Neural progenitor cell (in vitro differentiated cells): ENCODE measurements at places on chromosomes 16 and 17. TPM values are rescaled to one million over a fixed set of nuclear protein-coding genes. Genes with fewer than 3 reads are reported as not detected.

The MT1X gene
- 4.4 TPM in 1 of 2 replicates, not detected in the other for total RNA-seq

DNA sequence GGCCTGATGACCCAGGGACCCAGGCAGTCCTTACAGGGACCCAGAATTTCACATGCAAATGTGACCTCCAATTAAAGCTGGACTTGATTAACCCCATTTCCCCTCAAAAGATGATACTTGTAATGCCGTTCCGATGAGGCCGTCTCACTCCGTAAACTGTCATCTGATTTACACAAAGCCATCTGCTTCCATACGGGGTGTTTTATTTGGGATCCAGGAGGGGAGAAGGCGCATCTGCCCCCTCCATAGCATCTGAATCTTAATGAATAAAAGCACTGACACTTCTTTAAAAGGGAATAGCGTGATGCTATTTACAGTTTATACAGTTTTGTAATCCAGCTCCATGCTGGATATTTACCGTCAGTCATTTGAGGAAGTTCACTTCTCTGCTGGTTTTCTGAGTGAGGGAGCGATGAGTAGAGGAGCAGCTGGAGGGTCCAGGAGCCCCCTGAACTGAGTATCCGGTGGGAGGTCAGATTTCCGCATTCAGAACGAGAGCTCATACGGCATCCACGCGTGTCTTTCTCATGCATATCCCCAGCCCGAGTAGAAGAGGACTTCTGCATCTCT lies 452.7 kb downstream of the WWOX start:
- no peak for DNase-seq
- H3K27ac ChIP-seq, result no peak overlapping the region
- no peaks in the 10 kb centered on the region for H3K36me3 ChIP-seq
- no peaks in the 10 kb centered on the region for H3K27me3 ChIP-seq
- peaks cover 53% of the 10 kb centered on the region for H3K4me1 ChIP-seq
- no peak overlapping the region for H3K4me3 ChIP-seq

- H3K36me3 ChIP-seq, result no peaks in the 10 kb centered on the region
- peaks cover 14% of the 10 kb centered on the region for H3K4me1 ChIP-seq
- H3K27me3 ChIP-seq, result no peaks in the 10 kb centered on the region
- DNase-seq, result no peak
- no peak overlapping the region for H3K27ac ChIP-seq
- no peak overlapping the region for H3K4me3 ChIP-seq
Observed at GRCh38 chr17:14575471-14575953, 274.6 kb downstream of the HS3ST3B1 start.

DNA sequence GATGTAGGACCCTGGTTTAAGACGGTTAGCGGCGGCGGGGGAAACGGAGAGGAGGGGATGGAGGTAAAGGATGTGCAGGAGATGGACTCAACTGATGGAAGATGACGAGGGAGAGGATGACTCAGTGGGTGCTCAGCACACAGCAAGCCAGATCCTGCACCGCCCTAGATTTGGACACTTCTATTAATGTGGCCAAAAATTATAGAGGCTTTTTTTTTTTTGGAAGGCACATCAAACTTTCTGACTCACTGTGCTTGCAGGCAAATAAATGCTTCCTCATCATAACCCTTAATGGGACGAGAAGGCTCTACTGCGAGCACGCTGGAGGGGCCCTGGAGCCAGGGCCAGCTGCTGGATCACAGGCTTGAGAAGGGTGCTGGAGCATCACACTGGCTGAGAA lies 36.0 kb downstream of the RTN4RL1 start:
- DNase-seq, result no peak
- no peak overlapping the region for H3K4me3 ChIP-seq
- H3K27ac ChIP-seq, result no peak overlapping the region

The DRC3 gene
- total RNA-seq, result 0.07 and 0.81 TPM in 2 replicates

DNA sequence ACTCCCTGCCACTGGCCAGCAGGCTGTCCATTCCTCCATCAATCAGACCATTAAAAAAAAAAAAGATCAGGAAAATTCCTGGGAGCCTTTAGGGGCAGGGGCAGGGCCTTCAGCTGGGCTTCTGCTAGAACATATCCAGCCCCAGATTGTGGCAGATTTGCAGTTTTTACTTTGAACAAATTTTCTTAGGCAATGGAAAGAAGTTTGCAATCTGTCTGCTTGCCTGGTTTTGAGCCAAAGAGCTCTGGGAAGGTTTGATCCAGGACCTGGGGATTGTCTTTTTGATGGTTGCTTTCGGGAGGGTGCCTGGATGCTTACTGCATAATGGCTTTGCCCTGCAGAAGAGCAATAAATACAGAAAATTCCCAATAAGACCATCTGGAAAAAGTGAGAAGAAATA lies 145.9 kb downstream of the SHISA9 start:
- no peaks in the 10 kb centered on the region for H3K36me3 ChIP-seq
- no peaks in the 10 kb centered on the region for H3K27me3 ChIP-seq
- peaks cover 24% of the 10 kb centered on the region for H3K4me1 ChIP-seq

DNA sequence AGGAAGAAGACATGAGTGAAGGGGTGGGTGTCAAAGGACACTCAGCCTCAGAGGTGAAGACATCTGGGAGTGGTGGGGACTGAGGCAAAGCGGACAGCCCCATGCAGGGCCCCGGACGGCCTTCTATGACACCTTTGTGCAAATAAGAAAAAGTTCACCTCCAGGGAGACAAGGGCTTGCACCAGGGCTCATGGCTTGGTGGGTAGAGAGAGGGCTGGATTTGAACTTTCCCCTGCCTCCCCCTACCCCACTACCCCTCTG lies 30.5 kb downstream of the LRRC75A start:
- H3K36me3 ChIP-seq, result no peaks in the 10 kb centered on the region
- H3K27ac ChIP-seq, result no peak overlapping the region
- H3K4me1 ChIP-seq, result peaks cover 6% of the 10 kb centered on the region
- H3K27me3 ChIP-seq, result no peaks in the 10 kb centered on the region
- H3K4me3 ChIP-seq, result no peak overlapping the region
- no peak for DNase-seq

The NOD2 gene
- total RNA-seq, result 0.22 TPM in 1 of 2 replicates, not detected in the other

DNA sequence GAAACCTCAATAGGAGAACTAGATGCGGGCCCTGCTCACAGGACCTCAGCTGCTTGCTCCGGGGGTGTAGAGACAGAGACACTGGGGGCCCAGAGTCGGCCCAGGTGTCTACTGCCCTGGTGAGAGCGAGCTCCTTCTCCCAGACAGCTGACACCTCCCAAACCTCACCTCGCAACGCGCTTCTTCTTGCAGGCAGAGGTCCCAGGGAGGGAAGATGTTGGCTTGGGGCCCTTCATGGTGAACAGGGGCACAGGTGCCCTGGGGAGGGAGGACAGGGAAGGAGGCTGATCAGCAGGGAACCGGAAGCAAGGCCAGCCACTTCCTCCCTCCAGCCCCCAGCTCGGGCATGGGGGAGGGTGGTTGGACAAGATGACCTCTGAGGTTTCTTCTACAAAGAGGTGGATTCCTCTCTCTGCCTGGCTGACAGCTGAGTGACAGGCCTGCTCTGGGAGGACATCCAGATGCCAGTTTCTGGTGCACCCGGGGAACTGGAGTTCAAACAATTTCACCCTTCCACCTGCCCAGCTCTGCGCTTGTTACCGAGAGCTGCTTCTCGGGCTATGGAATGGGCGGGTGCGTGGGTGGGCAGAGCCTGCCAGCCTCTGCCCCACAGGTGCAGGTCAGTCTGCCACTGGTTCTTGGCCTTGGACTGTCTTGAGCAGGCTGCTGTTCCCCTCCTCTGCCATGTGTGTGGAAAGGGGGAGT lies 11.7 kb upstream of the GFAP start:
- no peak overlapping the region for H3K27ac ChIP-seq
- no peaks in the 10 kb centered on the region for H3K36me3 ChIP-seq
- no peak overlapping the region for H3K4me3 ChIP-seq
- no peaks in the 10 kb centered on the region for H3K27me3 ChIP-seq

DNA sequence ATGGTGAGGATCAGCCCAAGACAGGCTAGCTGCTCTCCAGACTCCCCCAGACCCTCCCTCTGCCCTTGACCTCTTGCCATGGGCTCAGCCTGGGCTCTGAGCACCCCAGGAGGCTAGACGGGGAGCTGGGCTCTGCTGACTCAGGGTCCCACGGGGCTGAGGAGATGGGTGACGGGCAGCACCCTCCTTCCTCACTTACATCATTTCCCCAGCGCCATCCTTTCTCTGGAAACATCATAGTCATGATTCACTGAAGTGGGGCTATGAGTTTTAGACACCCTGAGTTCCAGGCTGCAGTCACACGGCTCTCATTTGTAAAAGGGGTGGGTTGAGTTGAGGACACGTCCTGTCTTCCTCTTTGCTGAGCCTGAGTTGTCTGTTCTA lies 3.0 kb upstream of the ITGAX start:
- H3K36me3 ChIP-seq, result no peaks in the 10 kb centered on the region
- H3K27me3 ChIP-seq, result no peaks in the 10 kb centered on the region

DNA sequence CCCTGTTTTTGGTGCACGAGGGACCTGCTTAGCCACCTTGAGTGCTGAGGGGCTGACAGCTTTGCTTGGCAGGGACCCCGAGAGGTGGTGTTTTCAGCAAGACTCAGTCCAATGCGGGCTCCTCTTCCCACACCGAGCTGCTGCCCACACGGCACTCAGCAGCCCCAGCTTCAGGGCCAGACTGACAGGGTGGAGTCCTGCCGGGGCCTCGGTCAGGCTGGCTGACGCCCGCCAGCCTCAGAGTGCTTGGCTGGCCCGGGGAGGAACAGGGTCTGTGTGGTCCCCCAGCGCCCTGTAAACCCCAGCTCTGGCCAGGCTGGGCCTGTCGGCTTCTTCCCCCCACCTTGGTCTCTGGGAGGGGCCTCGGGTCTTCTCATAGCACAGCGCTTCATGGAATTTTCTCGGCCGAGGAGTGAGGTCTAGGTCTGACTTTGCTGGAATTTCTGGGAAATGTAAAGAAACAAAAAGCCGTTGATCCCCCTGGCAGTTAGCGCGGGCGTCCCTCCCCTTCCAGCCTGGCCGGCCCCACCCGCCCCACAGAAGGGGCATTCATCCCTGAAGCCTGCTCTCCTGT lies 2.6 kb downstream of the SOX8 start:
- H3K4me1 ChIP-seq, result peaks cover 23% of the 10 kb centered on the region
- peak; percentile 29 for DNase-seq
- H3K4me3 ChIP-seq, result no peak overlapping the region
- H3K27me3 ChIP-seq, result peaks cover 55% of the 10 kb centered on the region

The NTN3 gene
- 1.7 and 3.6 TPM in 2 replicates for total RNA-seq

DNA sequence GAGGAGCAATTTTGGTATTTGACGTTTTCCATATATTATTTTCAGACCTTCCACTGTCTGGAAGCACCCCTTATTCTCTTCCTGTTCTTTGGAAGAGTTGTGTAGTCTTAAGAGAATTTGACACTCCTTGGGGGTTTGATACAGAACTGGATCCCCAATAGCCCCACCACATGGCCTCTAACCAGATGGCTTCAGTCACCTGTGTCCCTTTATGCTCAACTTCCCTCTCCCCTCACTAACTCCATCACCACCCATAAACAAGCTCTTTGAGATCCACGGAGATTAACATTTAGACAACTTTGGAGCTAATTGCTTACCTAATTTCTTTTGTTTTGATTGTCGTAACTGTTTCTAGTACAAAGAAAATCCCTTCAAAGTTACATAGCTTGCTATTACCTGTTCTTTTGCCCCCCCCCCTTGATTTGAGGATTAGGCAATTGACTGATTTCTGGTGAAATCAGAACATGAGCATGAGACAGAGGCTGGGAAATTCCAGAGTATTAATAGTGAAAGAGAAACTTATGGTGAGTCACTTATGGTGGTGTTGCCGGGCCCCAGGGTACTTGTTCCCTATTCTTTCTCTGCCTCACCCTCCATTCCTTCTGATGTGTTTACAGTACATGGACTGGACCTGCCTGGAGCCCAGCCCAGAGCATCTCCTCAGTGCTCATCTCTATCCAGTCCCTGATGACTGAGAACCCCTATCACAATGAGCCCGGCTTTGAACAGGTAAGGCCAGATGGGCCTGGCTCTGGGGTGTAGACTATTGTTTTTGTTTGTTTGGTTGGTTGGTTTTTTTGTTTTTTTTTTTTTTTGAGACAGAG lies 7.5 kb downstream of the UBE2Z start:
- no peaks in the 10 kb centered on the region for H3K27me3 ChIP-seq
- H3K27ac ChIP-seq, result no peak overlapping the region
- DNase-seq, result no peak
- peaks cover 2% of the 10 kb centered on the region for H3K4me1 ChIP-seq
- H3K36me3 ChIP-seq, result peaks cover 4% of the 10 kb centered on the region

The DERL2 gene
- 40.9 and 47.8 TPM in 2 replicates for total RNA-seq

- no peak for DNase-seq
- H3K27me3 ChIP-seq, result no peaks in the 10 kb centered on the region
- H3K36me3 ChIP-seq, result no peaks in the 10 kb centered on the region
Observed at GRCh38 chr17:1095853-1096173, 84.0 kb downstream of the ABR start.

DNA sequence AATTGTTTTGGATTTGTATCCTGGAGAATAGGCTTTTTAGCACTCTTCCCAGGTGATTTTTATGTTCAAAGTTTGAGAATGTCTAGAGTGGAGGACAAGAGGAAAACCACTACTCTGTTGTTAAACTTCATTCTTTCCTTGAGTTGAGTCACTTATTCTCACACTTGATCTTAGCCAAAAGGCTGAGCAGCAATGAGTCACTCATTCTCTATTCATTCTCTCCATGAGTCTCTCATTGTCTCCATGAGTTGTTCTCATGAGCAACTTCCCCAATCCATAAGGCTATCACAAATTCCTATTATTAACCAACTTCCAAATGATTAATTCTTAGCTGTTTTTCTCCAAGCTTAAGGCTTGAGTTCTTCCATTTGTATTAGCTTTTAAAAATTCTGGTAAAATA lies 1393.3 kb downstream of the CDH8 start:
- no peak overlapping the region for H3K4me3 ChIP-seq
- no peaks in the 10 kb centered on the region for H3K4me1 ChIP-seq
- H3K27ac ChIP-seq, result no peak overlapping the region
- no peak for DNase-seq
- H3K36me3 ChIP-seq, result no peaks in the 10 kb centered on the region

- no peaks in the 10 kb centered on the region for H3K36me3 ChIP-seq
- H3K4me3 ChIP-seq, result no peak overlapping the region
- no peak overlapping the region for H3K27ac ChIP-seq
- DNase-seq, result peak; percentile 45
- H3K4me1 ChIP-seq, result peaks cover 6% of the 10 kb centered on the region
- no peaks in the 10 kb centered on the region for H3K27me3 ChIP-seq
Observed at GRCh38 chr17:79159926-79160325, 85.3 kb downstream of the ENGASE start.

- no peaks in the 10 kb centered on the region for H3K36me3 ChIP-seq
- no peak overlapping the region for H3K27ac ChIP-seq
- H3K4me3 ChIP-seq, result peak overlapping the region; percentile 61
- H3K27me3 ChIP-seq, result peaks cover 54% of the 10 kb centered on the region
- peaks cover 49% of the 10 kb centered on the region for H3K4me1 ChIP-seq
- DNase-seq, result peak; percentile 40
Observed at GRCh38 chr16:85557083-85557970, 55.8 kb upstream of the GSE1 start.

GRCh38 chr16:68434624-68435210 lies 13.6 kb downstream of the SMPD3 start:
- no peak overlapping the region for H3K4me3 ChIP-seq
- H3K27ac ChIP-seq, result no peak overlapping the region
- DNase-seq, result no peak
- H3K27me3 ChIP-seq, result no peaks in the 10 kb centered on the region

GRCh38 chr16:75565640-75566039 lies 539 bp upstream of the GABARAPL2 start:
- H3K27ac ChIP-seq, result no peak overlapping the region
- H3K4me1 ChIP-seq, result peaks cover 5% of the 10 kb centered on the region
- no peak for DNase-seq
- H3K4me3 ChIP-seq, result peak overlapping the region; percentile 87
- peaks cover 4% of the 10 kb centered on the region for H3K27me3 ChIP-seq
- no peaks in the 10 kb centered on the region for H3K36me3 ChIP-seq

GRCh38 chr17:38617074-38617860 lies 11.5 kb upstream of the SRCIN1 start:
- H3K36me3 ChIP-seq, result no peaks in the 10 kb centered on the region
- H3K27ac ChIP-seq, result no peak overlapping the region
- no peak for DNase-seq
- peaks cover 14% of the 10 kb centered on the region for H3K4me1 ChIP-seq
- no peaks in the 10 kb centered on the region for H3K27me3 ChIP-seq

GRCh38 chr17:28484296-28484695 lies 10.9 kb downstream of the SLC13A2 start:
- no peaks in the 10 kb centered on the region for H3K36me3 ChIP-seq
- no peak overlapping the region for H3K27ac ChIP-seq
- H3K27me3 ChIP-seq, result no peaks in the 10 kb centered on the region
